ENCODE measurements at places on chromosomes 6 and 20.

- H3K4me3 ChIP-seq = peak within 1 kb of the TSS; percentile 69
- DNase-seq = peak; percentile 61
- H3K27ac ChIP-seq = peak within 1 kb of the TSS; percentile 71
- H3K4me1 ChIP-seq = peaks cover 26% of the 10 kb centered on the region
- H3K27me3 ChIP-seq = no peaks in the 10 kb centered on the region
Measured at GRCh38 chr20:38260378-38261053, at the start of gene KIAA1755. Gene KIAA1755 (minus strand): TSS chr20:38260735. CDS start chr20:38260500, 235 bp downstream.

DNA sequence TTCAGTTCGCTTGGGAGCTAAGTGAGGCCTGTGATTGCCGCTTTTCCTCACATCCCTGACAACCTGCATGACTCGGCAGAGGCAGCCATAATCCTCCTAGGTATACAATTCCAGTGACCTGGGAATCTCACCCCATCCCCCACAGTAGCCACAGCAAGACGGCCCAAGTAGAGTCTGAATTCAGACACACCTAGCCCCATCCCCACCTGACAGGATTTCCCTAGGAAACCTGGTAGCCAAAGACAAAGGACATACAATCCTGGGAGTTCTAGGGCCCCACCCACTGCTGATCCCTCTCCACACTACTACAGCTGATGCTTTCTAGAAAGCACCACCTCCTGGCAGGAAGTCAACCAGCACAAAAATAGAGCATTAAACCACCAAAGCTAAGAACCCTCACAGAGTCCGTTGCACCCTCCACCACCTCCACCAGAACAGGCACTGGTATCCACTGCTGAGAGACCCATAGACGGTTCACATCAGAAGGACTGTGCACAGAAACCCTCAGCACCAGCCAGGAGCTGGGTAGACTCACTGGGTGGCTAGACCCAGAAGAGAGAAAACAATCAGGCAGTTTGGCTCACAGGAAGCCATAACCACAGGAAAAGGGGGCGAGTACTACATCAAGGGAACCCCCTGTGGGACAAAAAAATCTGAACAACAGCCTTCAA lies 17.9 kb upstream of the RUNX2 start:
- H3K4me3 ChIP-seq = no peak overlapping the region
- no peak for DNase-seq
- H3K27ac ChIP-seq = no peak overlapping the region
- no peaks in the 10 kb centered on the region for H3K36me3 ChIP-seq
- H3K4me1 ChIP-seq = no peaks in the 10 kb centered on the region

DNA sequence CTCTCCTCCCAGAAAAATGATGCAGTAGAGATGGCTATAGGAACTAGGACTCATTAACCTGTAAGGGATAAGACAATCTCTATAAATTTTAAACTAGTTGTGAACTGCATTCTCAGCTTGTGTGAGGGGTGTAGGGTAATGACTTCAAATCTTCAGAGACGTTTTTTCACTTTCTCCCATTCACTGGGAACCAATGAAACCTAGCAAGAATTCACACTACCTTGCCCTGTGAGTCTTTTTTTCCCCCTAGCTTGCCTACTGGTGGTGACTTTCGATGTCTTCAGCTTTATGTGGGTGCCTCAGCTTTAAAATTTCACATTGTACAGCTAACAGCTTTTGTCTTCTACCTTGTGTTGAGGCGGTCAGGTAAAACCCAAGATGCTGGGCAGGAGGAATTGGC lies 192.0 kb downstream of the MEI4 start:
- no peak overlapping the region for H3K4me3 ChIP-seq
- DNase-seq = no peak
- H3K27ac ChIP-seq = no peak overlapping the region
- no peaks in the 10 kb centered on the region for H3K4me1 ChIP-seq
- H3K36me3 ChIP-seq = no peaks in the 10 kb centered on the region

DNA sequence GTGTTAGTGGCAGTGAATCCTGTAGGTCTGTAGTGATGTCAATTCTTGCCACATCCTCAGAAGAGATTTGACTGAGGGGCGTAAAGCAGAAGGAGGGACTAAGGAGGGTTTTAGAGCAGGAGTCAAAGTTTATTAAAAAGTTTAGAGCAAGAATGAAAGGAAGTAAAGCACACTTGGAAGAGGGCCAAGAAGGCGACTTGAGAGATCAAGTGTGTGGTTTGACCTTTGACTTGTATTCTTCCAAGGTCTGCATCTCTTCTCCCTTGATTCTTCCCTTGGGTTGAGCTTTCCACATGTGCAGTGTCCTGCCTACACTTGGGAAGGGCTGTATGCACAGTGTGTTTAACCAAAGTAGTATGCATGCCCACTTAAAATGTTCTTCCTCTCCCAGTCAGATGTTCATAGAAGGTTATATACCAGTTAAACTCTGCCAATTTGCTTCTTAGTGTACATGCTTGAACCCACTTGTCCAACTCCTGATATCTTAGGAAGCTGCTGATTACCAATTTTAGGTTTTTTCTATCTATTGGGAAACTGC lies 627.6 kb downstream of the MMUT start:
- no peaks in the 10 kb centered on the region for H3K36me3 ChIP-seq
- no peak overlapping the region for H3K27ac ChIP-seq
- no peak overlapping the region for H3K4me3 ChIP-seq
- H3K27me3 ChIP-seq = no peaks in the 10 kb centered on the region
- DNase-seq = no peak

DNA sequence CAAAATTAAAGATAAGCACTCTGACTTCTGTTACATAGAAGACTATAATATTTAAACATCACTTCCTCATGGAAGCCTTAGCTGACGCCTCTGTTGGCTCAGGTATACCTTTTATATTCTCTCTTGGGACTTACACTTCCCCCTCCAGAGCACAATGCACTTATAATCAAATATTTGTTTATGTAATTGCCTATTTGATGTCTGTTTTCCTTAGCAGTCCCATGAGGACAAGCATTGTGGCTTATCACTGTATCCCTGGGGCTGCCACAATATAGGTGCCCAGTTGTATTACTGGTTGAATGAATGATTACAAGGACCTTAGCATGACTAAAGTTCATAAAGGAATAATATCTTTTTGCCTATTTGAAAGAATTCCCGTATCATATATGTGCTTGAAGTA lies 186.7 kb upstream of the VGLL2 start:
- H3K4me1 ChIP-seq = no peaks in the 10 kb centered on the region
- no peaks in the 10 kb centered on the region for H3K36me3 ChIP-seq
- DNase-seq = no peak

DNA sequence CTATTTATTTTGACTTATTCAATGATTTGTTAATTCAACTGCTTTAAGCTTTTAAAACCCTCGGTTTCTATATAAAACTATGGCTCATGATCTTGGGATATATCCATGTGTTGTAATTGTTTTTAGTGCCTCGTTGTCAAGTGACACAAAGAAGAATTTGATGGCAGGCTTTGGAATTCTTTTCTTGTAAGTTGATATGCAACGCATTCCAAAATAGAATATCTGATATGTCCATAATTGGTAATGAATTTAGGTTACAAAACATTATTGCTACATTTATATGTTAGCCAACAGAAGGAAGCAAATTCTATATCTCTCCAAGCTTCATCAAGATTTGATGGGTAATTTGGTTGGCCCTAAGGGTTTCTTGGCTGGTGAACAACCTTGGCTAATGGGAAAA lies 220.4 kb upstream of the RIMS1 start:
- peaks cover 3% of the 10 kb centered on the region for H3K4me1 ChIP-seq
- H3K27me3 ChIP-seq = no peaks in the 10 kb centered on the region
- peak; percentile 47 for DNase-seq
- H3K4me3 ChIP-seq = no peak overlapping the region
- no peaks in the 10 kb centered on the region for H3K36me3 ChIP-seq

DNA sequence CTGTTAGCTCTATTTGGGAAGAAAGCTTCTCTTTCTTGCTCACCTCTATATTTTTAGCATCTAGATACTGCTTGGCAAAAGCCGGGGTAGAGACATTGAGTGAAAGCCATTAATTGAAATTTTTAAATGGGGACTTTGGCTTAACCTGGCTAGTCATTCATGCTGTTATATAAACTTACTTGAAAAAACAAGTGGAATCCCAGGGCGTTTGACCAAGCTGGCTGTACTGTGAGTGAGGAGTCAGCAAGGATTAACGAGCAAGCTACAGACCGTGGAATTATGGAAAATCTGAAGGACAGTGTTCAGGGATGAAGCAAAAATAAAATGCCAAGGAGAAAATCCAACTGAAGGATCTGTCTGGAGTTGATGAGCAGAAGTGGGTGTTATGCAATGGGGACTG lies 232.0 kb downstream of the GRM1 start:
- no peak overlapping the region for H3K4me3 ChIP-seq
- no peaks in the 10 kb centered on the region for H3K27me3 ChIP-seq
- no peaks in the 10 kb centered on the region for H3K36me3 ChIP-seq

DNA sequence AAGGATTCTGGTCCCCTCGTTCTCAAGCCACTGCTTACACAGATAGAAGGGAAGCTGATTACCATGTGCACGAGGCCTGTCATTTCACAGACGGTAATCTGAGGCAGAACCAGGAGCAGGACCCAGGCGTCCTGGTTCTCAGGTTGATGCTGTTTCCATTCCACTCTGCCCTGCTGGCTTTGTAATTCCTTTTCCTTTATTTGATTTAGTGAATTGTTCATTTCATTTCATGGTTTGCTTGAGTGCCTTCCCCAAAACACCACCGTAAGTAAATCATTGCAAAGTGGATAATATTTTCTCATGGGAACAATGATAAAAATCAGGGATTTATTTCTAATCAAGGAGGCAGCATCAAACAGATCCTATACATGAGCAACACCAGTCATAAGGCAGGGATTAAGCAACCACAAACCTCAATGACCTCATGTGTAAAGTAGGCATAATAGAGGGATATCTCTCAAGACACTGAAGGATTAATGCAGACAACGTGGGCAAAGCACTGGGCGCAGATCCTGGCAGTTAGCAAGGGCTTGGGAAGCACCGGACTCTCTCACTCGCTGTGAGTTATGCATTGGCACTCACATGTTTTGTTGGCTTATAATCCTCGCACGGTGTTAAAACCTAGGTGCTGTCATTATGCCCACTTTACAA lies 229.5 kb upstream of the FOXQ1 start:
- H3K4me3 ChIP-seq = 0 out of 2 replicates have a peak overlapping the region, but pooled peaks have one; percentile 32
- peak; percentile 78 for DNase-seq
- peak overlapping the region; percentile 22 for H3K27ac ChIP-seq
- H3K4me1 ChIP-seq = peaks cover 19% of the 10 kb centered on the region
- no peaks in the 10 kb centered on the region for H3K36me3 ChIP-seq
- peaks cover 14% of the 10 kb centered on the region for H3K27me3 ChIP-seq

DNA sequence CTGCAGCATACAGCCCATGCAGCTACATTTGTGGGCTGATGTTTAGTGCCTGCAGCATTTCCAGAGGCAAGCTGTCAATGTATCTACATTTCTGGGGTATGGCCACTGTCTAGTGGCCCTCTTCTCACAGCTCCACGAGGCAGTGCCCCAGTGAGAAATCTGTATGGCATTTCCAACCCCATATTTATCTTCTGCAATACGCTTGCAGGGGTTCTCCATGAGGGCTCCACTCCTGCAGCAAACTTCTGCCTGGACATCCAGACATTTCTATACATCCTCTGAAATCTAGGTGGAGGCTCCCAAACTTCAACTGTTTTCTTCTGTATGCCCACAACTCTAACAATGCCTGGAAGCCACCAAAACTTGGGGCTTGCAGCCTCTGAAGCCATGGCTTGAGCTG lies 502.3 kb downstream of the C6orf118 start:
- no peaks in the 10 kb centered on the region for H3K36me3 ChIP-seq
- no peak for DNase-seq
- no peak overlapping the region for H3K27ac ChIP-seq
- H3K4me3 ChIP-seq = no peak overlapping the region
- H3K27me3 ChIP-seq = no peaks in the 10 kb centered on the region
- H3K4me1 ChIP-seq = no peaks in the 10 kb centered on the region

DNA sequence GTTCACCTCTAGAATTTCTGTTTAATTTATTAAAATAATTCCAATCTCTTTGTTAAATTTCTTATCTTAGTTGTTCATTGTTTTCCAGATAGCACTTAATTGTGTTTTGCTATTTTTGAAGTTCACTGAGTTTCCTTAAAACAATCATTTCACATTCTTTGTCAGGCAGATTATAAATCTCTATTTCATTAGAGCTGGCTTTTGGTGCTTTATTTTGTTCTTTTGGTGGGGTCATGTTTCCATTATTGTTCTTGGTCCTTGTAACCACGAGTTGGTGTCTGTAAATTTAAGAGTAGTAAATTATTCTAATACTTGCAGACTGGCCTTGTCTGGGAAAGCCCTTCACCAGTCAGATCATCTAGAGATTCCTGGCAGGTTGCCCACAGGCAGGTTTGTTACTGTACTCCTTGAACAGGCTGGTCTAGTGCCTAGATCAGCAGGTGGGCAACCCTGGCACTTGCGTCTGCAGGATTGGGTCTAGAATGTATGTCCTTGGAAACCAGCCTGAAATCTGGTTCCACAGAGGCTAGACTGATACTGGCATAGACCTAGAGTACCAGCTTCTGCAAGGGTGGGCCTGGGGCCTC lies 110.4 kb downstream of the ADGB start:
- H3K27me3 ChIP-seq = no peaks in the 10 kb centered on the region
- H3K4me3 ChIP-seq = no peak overlapping the region
- no peak for DNase-seq
- no peaks in the 10 kb centered on the region for H3K36me3 ChIP-seq
- no peak overlapping the region for H3K27ac ChIP-seq
- H3K4me1 ChIP-seq = no peaks in the 10 kb centered on the region

Measured in GM23248 (cell line).